ENCODE measurements at places on chromosomes 5 and 9.

DNA sequence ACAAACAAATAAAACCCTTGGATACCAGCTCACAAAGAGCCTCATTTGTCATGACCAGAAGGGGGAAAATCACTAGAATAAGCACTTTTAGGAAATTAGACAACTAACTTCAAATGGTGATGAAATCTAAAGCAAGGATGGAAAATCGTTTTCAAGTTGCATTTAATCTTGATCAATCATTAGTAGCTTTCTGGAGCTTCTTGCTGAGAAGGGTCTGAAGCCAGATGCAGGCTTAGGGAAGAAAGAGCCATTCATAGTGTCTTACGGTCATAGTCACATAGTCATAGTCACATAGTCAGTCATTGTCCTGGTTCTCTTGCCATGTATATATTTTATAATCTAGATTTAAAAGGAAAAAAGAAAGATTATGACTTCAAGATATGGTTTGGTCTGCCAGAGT is 610.5 kb downstream of the ACTL7B start:
- no peak for DNase-seq

DNA sequence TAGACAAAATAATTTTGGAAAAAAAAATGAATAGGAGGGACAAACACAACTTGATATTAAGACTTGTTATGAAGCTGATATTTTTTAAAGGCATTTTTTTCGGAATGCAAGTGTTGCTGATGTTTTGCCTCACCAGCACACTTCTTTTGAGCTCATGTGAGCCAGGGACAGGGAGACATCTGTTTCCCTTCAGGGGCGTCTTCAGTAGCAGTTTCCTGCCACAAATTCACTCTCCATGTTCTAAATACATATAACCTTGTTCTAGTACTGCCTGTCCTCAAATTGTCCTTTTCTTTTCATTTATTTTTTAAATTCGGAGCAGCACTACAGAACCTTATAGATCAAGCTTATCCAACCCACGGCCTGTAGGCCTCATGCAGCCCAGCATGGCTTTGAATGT is 316.0 kb upstream of the PAPPA start:
- no peak for DNase-seq

DNA sequence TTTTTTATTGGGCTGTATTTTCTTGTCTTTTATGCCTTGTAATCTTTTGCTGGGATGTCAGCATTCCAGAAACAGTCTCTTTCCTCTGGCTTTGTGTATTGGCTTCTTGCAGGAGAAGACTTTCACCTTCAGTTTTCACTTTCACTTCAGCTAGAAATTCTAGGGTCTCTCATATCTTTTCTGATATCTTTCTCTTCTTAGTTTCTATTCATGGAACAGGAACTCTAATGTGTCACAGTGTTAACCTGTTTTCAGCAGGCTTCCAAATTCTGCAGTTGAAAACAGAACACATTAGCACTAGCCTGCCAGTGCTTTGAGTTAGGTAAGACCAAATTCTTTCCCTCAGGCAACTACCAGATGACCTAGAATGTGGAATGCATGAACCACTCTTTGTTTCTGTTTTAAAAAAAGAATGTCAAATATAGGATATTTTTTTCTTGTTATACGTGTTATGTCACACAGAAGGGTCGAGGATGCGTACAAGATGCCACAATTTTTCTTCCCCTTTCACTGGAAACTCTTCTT is 164.7 kb downstream of the TUSC1 start:
- no peak for DNase-seq

GRCh38 chr5:79547429-79547822 is 33.5 kb upstream of the HOMER1 start:
- no peak for DNase-seq

GRCh38 chr9:87836536-87836935 is 46.1 kb upstream of the SPATA31E1 start:
- no peak for DNase-seq

- no peak for DNase-seq
Observed at GRCh38 chr5:115578657-115579056, 23.6 kb downstream of the TICAM2 start.

- no peak for DNase-seq
Observed at GRCh38 chr9:111872886-111873285, 23.7 kb upstream of the UGCG start.

GRCh38 chr5:111996574-111996973 is 239.6 kb upstream of the NREP start:
- DNase-seq: no peak

DNA sequence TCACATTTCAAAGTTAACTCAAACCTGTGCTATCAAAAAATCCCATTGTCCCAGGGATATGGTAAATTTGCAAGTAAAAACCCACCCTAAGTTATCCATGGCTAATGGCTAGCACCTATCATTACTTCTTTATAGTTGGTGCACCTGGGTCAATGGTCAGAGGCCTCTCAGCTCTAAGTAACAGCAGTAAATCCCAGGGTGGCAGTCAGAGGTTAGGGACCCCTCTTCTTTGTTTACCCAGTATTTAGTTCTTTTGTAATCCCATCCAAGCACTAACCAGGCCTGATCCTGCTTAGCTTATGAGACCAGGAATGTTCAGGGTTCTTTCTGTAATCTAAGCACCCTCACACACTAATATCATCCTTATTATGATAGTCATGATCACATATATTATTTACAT is 52.1 kb upstream of the WWC1 start:
- DNase-seq: no peak

DNA sequence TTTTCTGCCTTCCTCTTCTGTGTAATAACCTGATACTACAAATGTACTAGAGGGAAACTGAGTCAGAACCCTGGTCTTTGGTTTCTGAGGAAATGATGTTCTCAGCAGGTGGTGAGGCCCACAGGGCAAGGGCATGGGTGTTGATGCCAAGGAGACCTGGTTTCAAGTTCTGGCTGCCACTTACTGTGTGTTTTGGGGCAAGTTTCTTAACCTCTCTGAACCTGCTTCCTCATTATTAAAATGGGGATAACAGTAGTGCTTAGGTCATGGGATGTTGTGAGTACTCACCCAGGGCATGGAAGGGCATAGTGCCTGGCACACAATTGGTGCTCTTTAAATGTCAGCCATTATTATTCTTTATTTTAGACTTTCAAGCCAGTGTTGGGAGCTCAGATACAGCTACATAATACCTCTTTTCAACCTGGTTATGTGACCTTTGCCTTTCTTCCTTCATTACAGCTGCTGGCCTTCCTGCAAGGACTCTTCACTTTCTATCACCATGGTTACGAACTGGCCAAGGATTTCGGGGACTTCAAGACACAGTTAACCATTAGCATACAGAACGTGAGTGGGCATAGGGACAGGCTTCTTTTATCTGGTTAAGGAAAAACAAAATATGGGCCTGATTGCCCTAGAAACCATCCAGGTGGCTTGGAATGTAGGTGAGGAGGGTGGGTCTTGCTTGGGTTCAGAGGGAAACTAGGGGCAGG is 131.5 kb downstream of the ARHGAP26 start:
- DNase-seq: no peak

GRCh38 chr9:3740690-3741419 is 215.1 kb upstream of the RFX3 start:
- no peak for DNase-seq

DNA sequence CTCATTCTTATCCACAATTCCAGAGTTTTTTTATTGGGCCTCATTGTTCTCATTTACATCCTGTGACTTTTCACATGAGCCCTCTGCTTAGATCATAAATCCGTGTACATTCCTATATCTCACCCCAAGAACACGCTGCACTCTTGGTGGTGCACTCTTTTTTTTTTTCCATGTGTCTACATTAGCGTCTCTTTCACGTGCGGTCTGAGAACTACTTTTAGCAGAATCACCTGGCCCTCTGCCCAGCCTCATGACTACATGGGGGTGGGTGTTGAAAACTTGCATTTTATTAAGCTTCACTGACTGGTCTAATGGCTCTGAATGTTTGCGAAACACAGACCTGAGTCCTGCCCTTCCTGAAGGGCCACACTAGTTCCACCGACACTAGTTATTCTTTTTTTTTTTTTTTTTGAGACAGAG is 18.6 kb downstream of the C9orf57 start:
- DNase-seq: no peak

GRCh38 chr5:176413255-176413565 is 3.1 kb downstream of the CLTB start:
- no peak for DNase-seq

- DNase-seq: no peak
Observed at GRCh38 chr5:35922468-35922867, 16.0 kb downstream of the CAPSL start.

DNA sequence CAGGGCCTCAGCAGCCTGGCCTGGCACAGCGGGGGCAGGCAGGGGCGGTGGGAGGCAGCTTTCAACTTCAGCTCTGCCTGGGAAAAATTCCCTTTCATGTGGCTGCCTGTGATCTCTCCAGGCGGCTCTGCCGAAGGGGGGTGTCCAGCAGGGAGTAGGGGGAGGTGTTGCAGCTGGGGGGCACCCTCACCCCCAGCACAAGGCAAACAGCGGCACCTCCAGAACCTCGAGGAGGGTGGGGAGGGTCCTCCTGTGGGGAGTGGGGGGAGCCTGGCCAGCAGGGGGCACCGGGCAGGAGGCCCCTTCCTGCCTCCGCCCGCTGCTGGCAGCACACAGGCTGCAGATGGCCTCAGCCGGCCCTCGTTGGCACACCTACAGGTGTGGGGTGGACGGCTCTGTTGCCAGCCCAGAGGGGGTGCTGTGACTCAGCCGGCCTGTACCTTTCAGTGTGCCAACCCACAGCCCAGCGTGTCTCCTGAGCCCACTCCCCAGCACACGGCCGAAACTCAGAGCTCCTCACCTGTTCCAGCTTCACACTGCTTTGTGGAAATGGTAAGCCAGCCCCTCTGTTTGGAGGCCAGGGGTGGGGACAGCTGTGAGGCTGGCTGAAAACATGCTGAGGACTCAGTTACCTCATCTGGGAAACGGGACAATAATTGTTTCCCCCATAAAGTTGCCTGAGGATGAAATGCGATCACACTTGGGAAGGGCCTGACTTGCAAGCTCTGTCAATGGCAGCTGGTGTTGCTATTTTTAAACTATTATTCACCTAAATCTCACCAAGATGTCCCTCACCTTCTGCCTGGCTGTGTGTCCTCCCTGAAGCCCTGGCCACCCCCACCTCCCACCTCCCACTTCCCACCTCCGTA is 37.0 kb downstream of the CXXC5 start:
- DNase-seq: no peak

- no peak for DNase-seq
Observed at GRCh38 chr5:81854485-81854884, 103.6 kb upstream of the SSBP2 start.

GRCh38 chr5:113118765-113119164 is 142.2 kb downstream of the DCP2 start:
- no peak for DNase-seq

DNA sequence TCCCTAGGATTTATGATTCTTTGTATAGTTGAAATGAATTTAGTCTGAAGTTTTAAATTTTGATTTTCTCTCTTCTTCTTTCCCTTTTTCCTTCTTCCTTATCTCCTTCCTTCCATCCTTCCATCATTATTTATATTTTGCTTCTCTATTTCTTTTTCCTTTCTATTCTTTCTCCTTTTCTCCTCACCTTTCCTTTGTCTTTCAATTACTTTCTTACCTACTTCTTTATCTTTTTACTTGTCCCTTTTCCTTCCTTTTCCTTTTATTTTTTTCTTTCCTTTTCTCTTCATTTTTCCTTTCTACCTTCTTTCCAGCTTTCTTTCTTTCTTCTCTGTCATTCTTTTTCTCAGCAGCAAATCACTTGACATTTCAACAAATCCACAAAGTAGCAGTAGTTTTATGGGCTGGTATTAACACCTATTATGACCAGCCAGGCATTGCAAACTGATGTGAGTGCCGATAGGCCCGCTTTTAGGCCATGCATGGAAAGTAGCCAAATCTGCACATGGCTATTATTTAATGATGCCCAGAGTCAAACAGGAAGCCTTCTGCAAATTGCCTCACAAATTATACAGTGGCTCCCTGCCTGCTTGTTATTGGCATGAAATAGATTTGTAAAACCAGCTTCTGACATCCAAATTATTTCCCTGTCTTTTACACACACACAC is 37.1 kb upstream of the NR3C1 start:
- no peak for DNase-seq

DNA sequence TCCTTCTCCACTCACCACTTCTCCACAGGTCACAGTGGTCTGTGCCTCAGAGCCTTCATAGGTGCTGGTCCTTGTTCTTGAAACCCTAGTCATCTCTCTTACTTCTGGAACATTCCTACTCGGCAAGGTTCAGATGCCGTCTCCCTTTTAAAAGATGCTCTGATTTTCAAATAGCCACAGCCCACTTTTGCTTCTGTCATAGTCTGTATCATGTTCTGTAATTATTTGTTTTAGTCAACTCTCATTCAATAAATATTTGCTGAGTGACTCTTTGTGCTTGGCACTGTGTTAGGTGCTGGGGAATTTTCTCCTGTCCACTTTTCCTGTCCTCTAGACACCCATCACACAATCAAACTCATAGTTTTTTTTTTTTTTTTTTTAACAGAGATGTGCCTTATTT is 181.3 kb upstream of the IL12B start:
- DNase-seq: no peak

GRCh38 chr9:3397766-3398165 is 128.0 kb downstream of the RFX3 start:
- DNase-seq: no peak

- no peak for DNase-seq
Observed at GRCh38 chr5:456351-457194, 13.6 kb downstream of the EXOC3 start.

- no peak for DNase-seq
Observed at GRCh38 chr9:89648247-89649000, 43.6 kb downstream of the GADD45G start.

- no peak for DNase-seq
Observed at GRCh38 chr5:68911840-68912690, 181.7 kb upstream of the SLC30A5 start.

- DNase-seq: no peak
Observed at GRCh38 chr5:53671447-53671846, 111.0 kb downstream of the NDUFS4 start.

- DNase-seq: no peak
Observed at GRCh38 chr5:1388383-1388967, 43.6 kb upstream of the CLPTM1L start.

GRCh38 chr9:78493166-78493742 is 196.3 kb downstream of the PSAT1 start:
- no peak for DNase-seq

DNA sequence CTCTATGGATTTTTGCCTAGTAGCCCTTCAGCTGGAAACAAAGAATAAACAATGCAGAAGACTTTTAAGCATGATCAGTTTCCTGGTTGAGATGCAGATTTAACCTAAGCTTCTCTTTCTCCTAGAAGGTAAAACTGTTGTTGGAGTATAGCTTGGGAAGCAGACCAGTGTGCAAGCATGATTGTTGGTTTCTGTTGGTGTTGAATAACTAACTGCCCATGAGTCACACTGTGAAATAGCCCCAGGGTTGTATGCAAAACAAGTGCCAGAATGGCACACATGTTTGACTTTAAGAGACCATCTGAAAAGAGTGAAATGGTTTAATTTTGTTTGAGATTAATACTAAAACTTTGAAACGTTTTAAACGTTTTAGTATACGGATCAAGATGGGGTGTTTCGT is 227.1 kb downstream of the ARHGEF28 start:
- no peak for DNase-seq

All from GM12891 (cell line).